ENCODE measurements at places on chromosomes 4 and X.

DNA sequence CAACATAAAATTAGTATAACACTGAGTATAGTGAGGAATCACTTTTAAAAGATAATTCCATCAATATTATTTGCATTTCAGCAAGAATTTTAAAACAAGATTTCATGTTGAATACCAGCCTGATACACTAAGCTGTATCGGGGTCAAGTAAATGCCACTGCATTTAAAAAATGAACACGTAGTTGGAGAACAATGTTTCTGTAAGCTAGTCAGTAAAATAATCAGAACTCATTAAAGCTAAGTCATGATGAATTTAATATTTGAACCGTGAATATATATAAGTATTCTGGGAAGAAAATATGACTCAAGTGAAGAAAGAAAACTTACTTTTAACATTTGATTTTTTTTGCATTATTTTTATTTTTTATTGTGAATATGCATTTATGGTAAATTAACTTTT lies 611.0 kb upstream of the PABPC4L start:
- DNase-seq: no peak

- DNase-seq: no peak
These were observed 259.2 kb downstream of the GPC3 start for GRCh38 chrX:133726211-133726630.

GRCh38 chr4:101415962-101416361 lies 68.6 kb upstream of the PPP3CA start:
- no peak for DNase-seq

- DNase-seq: no peak
These were observed 53.7 kb downstream of the TAB3 start for GRCh38 chrX:30835373-30835772.

GRCh38 chr4:94640151-94640550 lies 117.6 kb upstream of the BMPR1B start:
- no peak for DNase-seq
